ENCODE measurements at places on chromosomes 7 and 10.

DNA sequence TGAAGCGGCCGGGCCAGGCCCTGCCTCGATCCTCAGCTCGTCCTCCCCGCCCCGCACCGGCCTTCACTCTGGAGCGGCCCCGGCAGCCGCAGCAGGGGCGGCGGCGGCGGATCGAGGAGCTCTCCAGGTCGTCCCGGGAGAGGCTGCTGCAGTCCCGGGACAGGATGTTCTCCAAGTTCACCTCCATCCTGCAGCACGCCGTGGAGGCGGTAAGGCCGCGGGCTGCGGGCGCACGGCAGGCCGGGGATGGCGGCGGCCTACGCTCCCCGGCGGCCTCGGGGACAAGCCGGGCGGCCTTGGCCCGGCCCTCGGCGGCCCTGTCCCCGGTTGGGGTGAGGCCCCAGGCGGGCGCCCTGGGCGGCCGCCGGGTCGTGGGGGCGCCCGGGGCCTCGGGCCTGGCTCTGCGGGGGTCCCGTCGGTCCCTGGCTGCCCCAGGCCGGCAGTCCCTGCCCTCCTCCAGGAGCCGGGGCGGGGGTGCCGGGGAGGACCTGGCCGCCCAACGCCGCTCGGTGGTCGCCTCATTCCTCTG lies 399 bp downstream of the FHIP2A start:
- DNase-seq = peak; percentile 41

- DNase-seq = no peak
Observed at GRCh38 chr10:72719941-72720592, 28.1 kb downstream of the MCU start.

- DNase-seq = no peak
Observed at GRCh38 chr10:100683004-100683403, 62.4 kb upstream of the PAX2 start.

DNA sequence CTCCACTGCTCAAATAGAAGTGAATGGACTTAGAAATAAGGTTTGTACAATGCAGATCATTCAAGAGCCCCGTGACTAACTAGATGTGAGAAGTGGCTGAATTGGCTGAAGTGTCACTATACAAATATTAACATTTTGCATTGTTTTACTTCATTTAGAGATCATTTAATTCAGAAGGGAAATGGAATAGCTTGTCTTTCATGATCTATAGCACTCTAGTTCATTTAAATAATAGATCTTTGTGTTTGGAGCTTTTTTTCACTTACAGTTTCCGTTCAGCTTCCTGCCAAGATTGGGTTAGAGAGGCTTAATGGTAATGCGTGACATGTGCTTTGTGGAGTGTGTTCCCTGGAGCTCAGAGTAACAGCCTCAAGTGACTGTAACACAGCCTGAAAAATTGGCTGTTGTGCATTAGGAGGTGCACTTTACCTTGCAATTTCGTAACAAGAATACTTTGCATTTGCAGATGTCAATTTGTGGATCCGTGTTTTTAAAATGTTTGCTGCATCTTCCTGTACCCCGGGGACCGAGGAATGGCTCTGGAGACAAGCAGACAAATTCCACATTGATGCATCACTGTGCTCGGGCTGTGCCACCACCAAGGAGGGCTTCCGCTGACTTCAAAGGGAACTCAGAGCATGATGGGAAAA lies 170.3 kb downstream of the NRP1 start:
- no peak for DNase-seq

GRCh38 chr10:113027574-113028455 lies 77.8 kb downstream of the TCF7L2 start:
- no peak for DNase-seq

GRCh38 chr7:118372530-118372929 lies 148.0 kb downstream of the ANKRD7 start:
- no peak for DNase-seq

- no peak for DNase-seq
Observed at GRCh38 chr10:30813872-30814481, 184.4 kb upstream of the LYZL2 start.

Measured in G401 (cell line).